ENCODE measurements at places on chromosomes 3 and 15. TPM values are rescaled to one million over a fixed set of nuclear protein-coding genes. Genes with fewer than 3 reads are reported as not detected.

GRCh38 chr15:47663101-47663500, 54.2 kb upstream of the SEMA6D start:
- H3K4me1 ChIP-seq: no peaks in the 10 kb centered on the region
- H3K27ac ChIP-seq: no peak overlapping the region
- no peak for DNase-seq
- H3K36me3 ChIP-seq: no peaks in the 10 kb centered on the region
- no peak overlapping the region for H3K4me3 ChIP-seq
- H3K27me3 ChIP-seq: no peaks in the 10 kb centered on the region

DNA sequence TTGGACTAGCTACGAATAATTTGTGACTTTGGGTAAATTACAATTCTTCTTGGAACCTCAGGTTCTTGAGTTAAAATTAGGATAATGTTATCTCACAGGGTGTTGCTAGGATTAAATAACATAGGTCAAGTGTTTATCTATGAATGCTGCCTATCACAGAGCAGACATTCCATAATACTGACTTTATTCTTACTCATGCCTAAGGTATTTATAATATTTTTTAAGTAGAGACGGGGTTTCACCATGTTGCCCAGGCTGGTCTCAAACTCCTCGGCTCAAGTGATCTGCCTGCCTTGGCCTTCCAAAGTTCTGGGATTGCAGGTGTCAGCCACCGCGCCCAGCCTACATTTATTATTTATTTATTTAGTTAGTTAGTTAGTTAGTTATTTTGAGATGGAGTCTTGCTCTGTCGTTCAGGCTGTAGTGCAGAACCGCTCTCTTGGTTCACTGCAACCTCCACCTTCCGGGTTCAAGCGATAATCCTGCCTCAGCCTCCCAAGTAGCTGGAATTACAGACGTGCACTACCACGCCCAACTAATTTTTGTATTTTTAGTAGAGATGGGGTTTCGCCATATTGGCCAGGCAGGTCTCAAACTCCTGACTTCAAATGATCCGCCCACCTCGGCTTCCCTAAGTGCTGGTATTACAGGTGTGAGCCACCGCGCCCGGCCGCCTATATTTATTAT, 741 bp upstream of the ZNF106 start:
- H3K27me3 ChIP-seq: no peaks in the 10 kb centered on the region
- H3K36me3 ChIP-seq: no peaks in the 10 kb centered on the region
- H3K4me3 ChIP-seq: peak overlapping the region; percentile 92
- H3K27ac ChIP-seq: peak overlapping the region; percentile 95
- H3K4me1 ChIP-seq: peaks cover 22% of the 10 kb centered on the region

Gene TMCO5A
- not detected for total RNA-seq

Gene TM6SF1
- 20.4 TPM for total RNA-seq

Gene TMEM212
- total RNA-seq: not detected

DNA sequence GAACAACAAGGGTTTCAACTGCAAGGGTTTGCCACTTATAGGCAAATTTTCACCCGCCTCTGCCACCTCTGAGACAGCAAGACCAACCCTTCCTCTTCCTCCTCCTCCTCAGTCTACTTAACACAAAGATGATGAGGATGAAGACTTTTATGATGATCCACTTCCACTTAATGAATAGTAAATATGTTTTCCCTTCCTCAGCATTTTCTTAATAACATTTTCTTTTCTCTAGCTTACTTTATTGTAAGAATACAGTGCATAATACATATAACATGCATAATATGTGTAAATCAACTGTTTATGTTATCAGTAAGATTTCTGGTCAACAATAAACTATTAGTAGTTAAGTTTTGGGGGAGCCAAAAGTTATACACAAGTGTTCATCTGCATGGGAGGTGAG, 77.4 kb downstream of the KLF15 start:
- no peak for DNase-seq
- no peak overlapping the region for H3K4me3 ChIP-seq
- H3K27me3 ChIP-seq: no peaks in the 10 kb centered on the region
- no peaks in the 10 kb centered on the region for H3K4me1 ChIP-seq
- no peaks in the 10 kb centered on the region for H3K36me3 ChIP-seq
- no peak overlapping the region for H3K27ac ChIP-seq

Gene PROS1
- 5.2 TPM for total RNA-seq

- no peak overlapping the region for H3K4me3 ChIP-seq
- no peaks in the 10 kb centered on the region for H3K36me3 ChIP-seq
- H3K27ac ChIP-seq: no peak overlapping the region
Measured at GRCh38 chr3:147653367-147653923, 244.3 kb downstream of the ZIC1 start.

- H3K27me3 ChIP-seq: no peaks in the 10 kb centered on the region
- no peak for DNase-seq
- no peaks in the 10 kb centered on the region for H3K36me3 ChIP-seq
- no peaks in the 10 kb centered on the region for H3K4me1 ChIP-seq
- H3K27ac ChIP-seq: no peak overlapping the region
Measured at GRCh38 chr15:85314633-85315032, 65.8 kb upstream of the AKAP13 start.

DNA sequence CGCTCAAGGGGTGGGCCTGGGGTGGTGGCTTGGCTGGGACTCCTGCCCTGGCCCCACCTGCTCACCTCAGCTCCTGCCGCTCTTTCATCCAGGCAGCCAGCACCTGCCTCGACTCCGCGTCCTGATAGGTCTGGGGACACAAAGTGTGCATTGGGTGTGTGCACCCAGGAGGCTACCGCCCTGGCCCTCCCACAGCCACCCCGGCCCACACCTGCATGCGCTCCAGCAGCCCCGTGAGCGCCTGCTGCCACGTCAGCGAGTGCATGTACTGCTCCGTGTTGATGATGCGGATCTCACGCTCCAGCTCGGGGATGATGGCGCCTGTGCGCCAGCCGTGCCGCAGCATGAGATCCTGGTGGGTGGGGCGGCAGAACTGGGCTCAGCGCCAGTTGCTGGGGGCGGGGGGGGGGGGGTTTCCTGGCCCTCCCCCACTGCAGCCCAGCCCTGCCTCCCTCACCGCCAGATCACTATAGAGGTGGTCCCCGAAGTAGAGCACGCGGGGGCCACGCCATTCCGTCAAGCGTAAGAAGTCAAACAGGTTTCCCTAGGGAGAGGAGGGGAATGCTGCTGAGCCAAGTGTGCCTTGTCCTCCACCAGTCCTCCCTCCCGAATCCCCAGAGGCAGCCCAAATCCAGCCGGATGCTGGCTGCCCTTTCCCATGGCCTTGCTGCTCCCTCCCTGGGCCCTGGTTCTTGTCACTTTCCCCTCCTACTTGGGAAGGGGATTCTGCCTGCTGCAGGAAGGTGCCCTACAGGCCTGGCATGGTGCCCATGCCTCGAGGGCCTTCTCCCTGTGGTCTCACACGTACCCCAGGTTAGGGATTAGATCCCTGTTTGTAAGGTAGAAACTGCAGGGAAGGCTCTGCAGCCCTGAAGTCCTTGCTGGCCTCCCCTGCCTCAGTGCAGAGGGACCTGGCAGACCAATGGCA, 8.6 kb downstream of the NT5DC2 start:
- no peak for DNase-seq
- H3K27me3 ChIP-seq: no peaks in the 10 kb centered on the region
- peak overlapping the region; percentile 68 for H3K27ac ChIP-seq
- no peak overlapping the region for H3K4me3 ChIP-seq
- peaks cover 3% of the 10 kb centered on the region for H3K4me1 ChIP-seq

GRCh38 chr3:51718547-51719409, 11.9 kb downstream of the GRM2 start:
- H3K4me1 ChIP-seq: no peaks in the 10 kb centered on the region
- H3K27ac ChIP-seq: no peak overlapping the region
- H3K36me3 ChIP-seq: no peaks in the 10 kb centered on the region
- no peak overlapping the region for H3K4me3 ChIP-seq

Gene ATP10A
- 0.59 TPM for total RNA-seq

Gene REC114
- total RNA-seq: not detected

DNA sequence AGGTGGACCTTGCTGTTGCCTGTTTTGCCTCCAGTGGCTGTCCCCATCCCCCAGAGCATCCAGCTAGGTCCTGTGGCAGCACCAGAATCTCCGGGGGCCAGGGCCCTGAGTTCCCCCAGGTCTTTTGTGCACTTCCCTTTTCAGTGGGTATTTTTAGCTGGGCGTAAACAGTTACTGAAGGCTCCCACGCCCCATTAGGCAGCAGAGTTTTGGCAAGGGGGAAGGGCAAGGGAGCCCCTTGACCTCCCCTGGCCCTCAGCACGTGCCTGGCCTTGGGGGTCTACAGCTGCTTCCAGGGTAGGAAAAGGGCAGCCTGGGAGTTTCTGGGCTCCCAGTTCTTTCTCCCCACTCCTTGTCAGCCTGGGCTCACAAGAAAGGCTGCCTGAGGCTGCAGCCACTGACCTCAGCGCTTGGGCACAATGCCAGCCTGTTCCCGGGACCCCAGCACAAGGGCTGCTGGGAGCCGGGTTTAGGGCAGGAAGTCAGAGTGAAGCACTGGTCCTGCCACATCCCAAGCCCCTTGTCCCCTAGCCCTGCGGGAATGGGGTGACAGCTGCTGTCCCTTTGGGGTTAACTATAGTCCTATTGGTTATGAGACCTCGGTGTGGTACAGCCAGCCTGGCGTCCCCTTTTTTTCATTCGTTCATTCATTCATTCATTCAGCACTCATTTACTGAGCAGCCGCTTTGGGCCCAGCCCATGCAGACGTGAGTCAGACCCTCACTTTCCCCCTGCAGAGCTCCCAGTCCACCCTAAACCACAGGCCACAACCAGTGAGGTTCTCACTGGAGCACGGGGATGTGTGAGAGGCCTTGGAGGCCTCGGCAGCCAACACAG, 8.4 kb downstream of the CSK start:
- peak; percentile 84 for DNase-seq
- H3K4me1 ChIP-seq: peaks cover 68% of the 10 kb centered on the region
- no peaks in the 10 kb centered on the region for H3K27me3 ChIP-seq

DNA sequence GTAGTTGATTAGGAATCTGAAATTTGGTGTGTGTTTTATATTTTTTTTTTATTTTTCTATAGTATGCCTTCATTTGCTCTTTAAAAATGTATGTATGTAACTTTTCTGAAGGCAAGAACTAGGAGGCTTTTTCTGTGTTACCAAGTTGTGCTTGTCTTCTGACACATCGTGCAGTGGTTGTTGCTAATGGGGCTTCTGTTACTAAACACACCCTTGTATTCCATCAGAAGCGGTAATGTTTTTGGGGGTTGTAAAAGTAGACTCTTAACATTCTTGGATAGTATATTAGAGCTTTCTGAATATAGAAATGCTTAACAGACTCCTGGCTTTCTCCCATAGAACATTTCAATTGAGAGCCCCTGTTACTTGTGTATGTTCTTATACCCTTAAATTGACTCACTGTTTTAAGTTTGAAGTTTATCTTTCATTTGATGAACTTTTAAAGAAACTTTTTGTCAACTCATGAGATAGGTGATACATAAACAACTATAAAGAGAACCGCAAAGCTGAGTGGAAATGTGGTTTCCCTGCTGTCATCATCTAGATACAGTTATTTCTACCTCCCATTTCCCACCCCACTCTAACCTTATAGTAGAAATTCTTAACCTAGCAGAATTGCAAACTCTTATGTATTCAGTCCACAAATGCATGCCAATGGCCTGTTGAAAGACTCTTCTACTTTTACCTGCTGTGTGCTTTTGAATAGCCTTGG, 2.5 kb downstream of the TIPARP start:
- H3K4me3 ChIP-seq: peak overlapping the region; percentile 88
- DNase-seq: no peak
- peaks cover 59% of the 10 kb centered on the region for H3K4me1 ChIP-seq
- H3K27ac ChIP-seq: peak overlapping the region; percentile 6

GRCh38 chr15:69813881-69814280, 283.8 kb downstream of the TLE3 start:
- DNase-seq: no peak
- H3K27ac ChIP-seq: no peak overlapping the region
- no peaks in the 10 kb centered on the region for H3K36me3 ChIP-seq
- H3K4me1 ChIP-seq: peaks cover 18% of the 10 kb centered on the region
- no peaks in the 10 kb centered on the region for H3K27me3 ChIP-seq
- H3K4me3 ChIP-seq: no peak overlapping the region

DNA sequence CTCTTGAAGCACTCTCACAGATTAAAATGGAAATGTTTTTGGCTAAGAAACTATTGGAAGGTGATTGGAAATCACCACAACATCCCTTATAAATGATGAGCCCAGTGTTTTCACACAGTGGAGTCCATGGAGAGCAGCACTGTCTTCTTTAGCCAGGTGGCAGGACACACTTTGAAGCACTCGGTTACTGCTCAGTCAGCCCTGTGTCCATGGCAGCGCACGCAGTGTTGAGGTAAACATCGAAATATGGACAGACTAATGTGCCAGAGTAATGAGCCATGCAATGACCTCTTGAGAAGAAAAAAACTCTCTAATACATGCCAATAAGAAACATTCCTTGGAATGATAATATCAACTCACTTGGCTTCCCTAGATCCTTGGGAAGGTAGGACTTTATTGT, 66.6 kb downstream of the TGFBR2 start:
- no peak overlapping the region for H3K27ac ChIP-seq
- peaks cover 9% of the 10 kb centered on the region for H3K36me3 ChIP-seq
- H3K27me3 ChIP-seq: no peaks in the 10 kb centered on the region
- H3K4me1 ChIP-seq: no peaks in the 10 kb centered on the region

GRCh38 chr15:101672298-101672697, 20.1 kb upstream of the TM2D3 start:
- peaks cover 2% of the 10 kb centered on the region for H3K36me3 ChIP-seq
- no peak overlapping the region for H3K27ac ChIP-seq
- DNase-seq: no peak

DNA sequence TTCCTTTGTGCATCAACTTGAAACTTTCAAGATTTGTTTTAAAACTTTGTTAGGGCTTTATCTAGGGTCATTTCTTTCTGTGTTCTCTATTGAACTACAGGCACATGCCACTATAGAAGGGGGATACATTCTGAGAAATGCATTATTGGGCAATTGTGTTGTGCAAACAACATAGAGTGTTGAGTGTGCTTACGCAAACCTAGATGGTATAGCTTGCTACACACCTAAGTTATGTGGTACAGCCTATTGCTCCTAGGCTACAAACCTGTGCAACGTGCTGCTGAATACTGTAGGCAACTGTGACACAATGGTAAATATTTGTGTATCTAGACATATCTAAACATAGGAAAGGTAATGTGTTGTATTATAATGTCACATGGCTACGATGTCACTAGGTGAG, 33.0 kb upstream of the KLF13 start:
- H3K4me1 ChIP-seq: no peaks in the 10 kb centered on the region
- no peak for DNase-seq
- H3K36me3 ChIP-seq: no peaks in the 10 kb centered on the region
- no peaks in the 10 kb centered on the region for H3K27me3 ChIP-seq

Gene SOX14
- not detected for total RNA-seq

- no peak overlapping the region for H3K27ac ChIP-seq
- DNase-seq: no peak
- H3K27me3 ChIP-seq: no peaks in the 10 kb centered on the region
- H3K4me1 ChIP-seq: no peaks in the 10 kb centered on the region
- no peaks in the 10 kb centered on the region for H3K36me3 ChIP-seq
Measured at GRCh38 chr3:141262308-141262705, 30.7 kb downstream of the PXYLP1 start.

- no peak overlapping the region for H3K27ac ChIP-seq
- H3K4me3 ChIP-seq: no peak overlapping the region
- peaks cover 54% of the 10 kb centered on the region for H3K36me3 ChIP-seq
Measured at GRCh38 chr15:50558012-50558411, 11.5 kb upstream of the USP50 start.

All from psoas muscle (tissue), 8 donors.